ENCODE measurements at places on chromosomes 7 and 10.

DNA sequence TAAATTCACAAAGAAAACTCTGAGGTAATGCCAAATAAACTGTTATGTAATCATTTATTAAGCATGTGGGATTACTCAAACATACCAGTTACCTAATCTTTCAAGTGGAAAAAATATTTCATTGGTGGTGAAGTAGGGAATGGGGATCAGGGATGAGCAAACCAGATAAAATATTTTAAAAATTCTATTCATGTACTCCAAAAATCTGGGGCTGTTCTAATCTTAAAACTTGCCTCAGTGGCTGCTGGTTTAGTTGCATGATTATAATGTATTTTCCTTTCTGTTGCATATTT, 19.5 kb downstream of the LMOD2 start:
- no peak for DNase-seq

DNA sequence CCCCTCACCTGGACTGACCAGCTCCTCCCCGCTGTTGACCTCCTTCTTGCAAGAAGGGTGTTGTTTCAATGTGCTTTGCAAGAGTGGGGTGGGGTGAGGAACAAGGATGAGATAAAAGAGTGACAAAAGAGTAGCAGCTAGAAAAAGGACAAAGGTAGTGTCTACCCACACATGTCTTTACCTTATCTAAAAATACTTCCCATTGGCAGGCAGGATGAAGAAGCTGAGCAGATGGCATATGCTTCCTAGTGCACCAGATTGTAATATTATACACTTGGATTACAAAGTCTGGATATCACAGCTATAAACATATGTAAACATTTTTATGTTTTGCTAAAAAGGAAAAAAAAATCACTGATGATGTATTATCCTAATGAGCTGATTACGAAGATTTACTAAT, 34.5 kb downstream of the CHN2 start:
- no peak for DNase-seq

- DNase-seq: no peak
Measured at GRCh38 chr7:26306790-26307189, 15.1 kb downstream of the SNX10 start.

DNA sequence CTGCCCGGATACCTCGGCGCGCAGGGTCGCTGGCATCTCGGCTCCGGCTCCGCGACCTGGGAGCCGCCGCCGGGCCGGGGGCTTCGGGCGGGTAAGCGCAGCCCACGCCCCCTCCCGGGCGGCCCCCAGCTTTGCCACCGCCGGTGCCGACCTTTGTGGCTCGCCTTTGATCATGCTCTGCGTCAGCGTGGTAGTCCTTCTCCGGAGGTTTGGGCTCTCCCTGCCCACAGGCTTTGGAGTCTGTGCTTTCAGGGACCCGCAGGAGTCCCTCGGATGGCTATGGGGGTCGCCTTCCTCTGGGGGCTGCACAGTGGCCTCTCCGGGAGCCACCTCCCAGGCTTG, 7.3 kb downstream of the ATP6V1F start:
- no peak for DNase-seq

DNA sequence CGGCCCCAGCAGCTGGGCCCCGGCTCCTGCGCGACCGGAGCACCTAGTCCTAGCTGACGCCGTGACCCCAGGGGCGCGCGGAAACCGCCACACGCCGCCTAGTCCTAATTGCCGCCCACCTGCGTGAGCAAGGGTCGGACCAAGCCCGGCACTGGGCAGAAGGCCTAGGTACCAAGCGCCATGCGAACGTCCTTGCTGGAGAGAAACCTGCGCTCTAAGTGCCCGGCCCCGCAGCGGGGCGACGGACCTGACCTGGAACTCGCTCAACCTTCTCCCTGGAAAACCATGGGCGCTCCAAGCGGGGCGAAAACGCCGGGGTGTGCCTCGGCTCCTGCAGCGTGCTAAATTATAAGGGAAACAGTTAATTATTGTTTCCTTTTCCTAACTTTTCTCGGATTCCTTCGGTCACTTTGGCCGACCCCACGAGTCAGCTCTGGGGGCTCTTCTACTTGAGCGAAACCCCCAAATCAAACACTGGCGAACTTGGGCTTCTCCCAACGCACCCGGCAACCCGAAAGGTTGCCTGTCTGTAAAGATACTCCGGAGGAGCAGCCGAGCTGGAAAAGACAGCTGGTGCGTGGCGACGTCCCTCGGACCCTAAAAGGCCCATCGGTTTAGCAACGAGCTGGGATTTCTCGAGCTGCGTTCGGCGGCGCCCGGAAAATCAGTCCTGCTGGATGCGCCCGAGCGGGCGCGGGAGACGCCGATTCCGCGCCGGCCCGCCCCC, 5.3 kb upstream of the EBF3 start:
- no peak for DNase-seq

DNA sequence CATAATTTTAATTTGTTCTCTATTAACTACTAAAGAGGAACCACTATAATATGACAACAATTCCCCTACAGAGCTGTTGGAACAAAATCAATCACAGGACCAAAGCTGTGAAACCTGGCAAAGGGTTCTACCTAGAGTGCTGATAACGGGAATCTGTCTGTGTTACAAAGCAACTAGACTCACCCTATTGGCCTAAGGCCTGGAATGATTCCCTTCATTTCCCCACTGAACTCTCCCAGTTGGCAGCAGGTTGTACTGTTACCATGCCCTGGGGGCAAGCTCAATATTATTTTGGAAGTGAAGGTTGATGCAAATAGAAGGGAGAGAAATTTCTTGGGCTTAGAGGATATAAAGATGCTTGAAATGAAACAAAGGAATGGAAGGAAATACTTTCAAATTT, 81.8 kb downstream of the SEMA3A start:
- no peak for DNase-seq

DNA sequence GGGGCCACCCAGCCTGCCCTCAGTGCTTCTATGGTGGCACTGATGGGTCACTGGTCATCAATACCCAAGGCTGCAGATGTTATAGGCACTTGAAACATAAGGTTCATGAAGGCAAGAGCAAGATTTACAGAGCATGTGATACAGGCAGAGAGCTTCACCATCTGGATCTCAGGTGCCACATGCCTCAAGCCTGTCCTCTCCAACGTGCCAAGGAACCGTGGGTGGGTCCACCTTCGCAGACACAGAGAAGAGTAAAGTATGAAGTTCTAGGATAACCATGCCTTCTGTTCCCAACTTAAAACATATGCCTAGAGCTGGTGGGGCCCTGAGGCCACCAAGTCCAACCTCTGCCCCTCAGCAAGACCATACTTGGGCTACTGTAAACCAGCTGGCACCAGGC, 26.7 kb upstream of the CDH23 start:
- no peak for DNase-seq
